ENCODE measurements at places on chromosomes 5 and 9.

DNA sequence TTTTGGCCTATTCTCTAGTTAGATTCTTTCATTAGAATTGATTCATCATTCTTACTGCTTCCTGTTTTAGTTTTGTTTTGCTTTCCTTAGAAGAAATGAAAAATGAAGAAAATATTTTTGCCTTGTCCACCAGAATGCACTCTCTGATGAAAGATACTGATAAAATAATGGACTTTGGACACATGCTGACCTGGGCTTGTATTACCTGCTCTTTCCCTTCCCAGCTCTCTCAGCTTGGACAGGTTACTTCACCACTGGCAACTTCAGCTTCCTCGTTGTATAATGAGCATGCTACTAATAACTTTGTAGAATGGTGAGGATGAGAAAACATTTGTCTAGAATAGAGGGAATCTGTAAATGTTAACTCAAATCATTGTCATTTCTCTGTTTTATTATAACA is 1468.1 kb upstream of the WWC1 start:
- DNase-seq: no peak

GRCh38 chr9:71096421-71097108 is 24.9 kb downstream of the TRPM3 start:
- DNase-seq: no peak

DNA sequence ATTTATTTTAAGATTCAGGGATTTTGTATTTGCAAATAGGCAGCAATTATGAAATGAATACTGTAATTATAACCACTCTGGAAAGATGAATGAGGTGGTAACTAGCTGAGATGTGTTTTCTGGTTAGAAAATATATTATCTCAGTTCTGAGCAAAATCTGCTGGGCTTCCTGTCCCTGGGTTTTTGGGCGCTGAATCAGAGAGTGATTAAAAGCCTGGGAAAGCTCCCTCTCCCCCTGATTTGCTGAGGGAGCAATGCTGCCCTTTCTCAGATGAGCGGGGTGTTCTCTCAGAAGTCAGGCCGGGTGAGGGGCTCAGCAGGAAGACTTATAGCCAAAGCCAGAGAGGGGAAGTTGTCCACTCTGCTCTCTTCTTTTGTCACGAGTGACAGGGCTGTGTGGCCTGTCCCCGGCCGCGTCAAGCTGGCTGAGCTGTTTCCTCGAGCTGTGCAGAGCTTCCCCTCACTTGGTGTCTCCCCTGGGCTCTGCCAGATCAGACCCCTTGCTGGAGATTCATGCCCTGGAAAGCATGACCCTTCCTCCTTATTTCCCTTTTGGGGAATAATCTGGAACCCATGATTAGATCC is 39.8 kb upstream of the PITX1 start:
- DNase-seq: no peak

DNA sequence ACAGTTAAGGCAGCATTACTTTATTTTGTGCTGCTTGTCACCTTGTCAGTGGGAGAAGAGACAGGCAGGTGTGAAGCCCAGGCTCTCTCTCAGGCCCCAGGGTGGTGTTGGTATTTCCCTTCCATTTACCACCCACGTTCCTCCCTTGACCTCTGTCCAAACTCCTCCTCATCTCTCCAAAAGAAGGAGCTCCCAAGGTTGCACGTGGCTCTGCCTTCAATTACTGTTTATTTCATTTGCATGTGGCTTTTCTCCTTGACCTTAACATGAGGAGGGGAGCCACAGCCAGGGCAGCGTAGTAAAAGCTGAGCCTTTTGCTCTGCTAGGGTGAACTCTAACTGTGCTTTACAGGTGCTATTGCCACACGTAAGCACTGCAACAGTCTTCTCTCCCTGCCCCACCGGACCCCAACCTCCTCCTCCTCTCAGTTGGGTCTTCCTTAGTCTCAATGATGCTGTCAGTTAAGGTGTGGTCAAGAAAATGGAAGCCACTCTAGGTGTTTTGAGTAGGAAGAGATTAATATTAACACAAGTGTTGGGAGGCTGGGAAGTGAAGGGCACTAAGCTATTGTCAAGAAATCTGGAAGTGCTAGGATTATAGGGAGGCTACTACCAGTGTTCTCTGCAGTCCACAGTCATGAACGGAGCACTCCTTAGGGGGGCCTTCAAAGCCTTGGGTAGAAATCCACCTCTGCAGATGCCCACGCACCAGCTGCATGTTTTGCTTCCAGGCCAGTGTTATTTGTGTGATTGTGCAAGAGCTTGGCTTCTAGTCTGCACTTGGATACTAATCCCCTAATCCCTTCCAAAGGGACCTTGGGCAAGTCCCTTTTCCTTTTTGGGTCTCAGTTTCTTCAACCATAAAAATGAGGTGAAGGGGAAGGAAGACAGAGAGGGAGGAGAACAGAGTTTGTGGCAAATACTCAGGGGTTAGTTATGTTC is 3.9 kb upstream of the ALDH1B1 start:
- no peak for DNase-seq

DNA sequence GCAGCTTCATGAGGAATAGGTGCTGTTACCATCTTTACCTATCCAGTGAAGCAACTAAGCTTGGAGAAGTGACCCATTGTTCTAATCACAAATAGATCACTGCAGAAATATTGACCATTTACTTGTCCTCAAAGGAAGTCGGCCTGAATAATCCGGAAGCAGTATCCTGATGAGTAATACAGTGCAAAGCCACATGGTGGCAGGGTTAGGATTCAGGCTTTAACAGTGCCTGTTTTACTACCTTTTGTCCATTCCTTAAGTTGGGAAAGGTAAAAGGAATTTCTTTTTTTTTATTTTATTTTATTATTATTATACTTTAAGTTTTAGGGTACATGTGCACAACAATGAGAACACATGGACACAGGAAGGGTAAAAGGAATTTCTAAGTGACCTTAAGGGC is 336.3 kb downstream of the KDM4C start:
- no peak for DNase-seq

DNA sequence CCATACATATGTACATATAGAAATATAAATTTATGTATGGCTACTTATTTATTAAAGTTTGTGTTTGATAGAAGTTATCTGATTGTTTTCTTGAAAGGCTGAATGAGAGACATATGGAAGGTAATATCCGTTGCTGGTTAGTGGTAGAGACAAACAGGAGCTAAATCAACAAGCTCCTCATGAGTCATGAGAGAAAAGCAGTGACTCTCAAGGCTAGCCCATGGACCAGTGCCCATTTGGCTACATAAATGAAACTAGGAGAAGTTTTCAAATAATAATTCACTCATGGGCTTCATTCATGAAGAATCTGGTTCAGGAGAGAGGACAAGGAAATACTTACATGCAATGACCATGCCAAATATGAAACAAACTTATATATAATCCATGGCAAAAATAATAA is 504.5 kb upstream of the ITGA1 start:
- DNase-seq: no peak

DNA sequence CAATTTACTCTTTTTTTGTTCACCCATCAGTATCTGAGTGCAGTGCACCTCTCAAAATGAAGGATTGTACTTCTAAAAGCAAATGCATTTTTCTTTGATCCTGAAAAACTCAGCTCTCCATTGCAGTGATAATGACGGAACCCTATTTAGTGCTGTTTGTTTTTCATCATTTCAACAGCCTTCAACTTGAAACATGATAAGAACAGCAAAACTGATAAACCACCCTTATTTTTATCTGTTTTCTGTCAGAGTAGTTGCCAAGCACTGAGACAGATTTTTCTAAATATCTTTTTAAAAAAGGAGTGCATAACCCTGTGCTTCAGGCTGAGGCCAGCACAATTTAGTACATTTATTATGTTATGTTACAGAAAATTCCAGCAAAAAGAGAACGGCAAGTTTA is 549.8 kb upstream of the DMAC1 start:
- DNase-seq: no peak

GRCh38 chr5:159965031-159965837 is 43.7 kb upstream of the TTC1 start:
- peak; percentile 66 for DNase-seq

DNA sequence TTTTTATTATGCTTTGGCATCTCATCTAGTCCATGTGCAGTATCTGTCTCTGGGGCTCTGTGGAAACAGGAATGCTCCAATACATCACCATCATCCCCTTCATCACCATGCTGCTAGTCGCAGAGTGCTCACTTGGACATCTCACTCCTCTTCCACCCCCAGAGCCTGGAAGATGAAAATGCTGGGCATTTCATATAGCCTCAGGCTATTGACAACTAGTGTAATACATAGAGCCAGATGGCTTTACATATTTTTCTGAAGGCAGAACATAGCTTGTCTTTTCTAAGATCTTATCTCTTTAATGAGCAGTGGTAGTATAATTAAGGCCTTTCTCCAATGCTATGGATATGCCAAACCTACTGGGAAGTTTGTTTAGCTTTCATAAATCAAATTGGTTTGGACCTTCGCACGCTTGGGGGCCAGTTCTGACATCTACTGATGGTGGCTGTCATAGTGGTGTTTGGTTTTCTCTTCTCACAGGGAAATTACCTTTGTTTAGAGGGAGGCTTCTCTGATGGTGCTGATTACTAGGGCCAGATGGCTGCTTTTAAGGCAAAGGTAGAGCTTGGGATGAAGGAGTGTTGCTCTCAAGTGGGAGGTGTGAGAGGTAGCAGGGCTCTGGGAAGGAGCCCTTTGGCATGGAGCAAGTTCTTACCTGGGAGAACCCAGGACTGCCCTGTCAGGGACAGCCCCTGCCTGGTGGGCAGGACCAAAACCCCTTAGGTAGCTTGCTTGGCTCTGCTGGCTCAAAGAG is 63.1 kb upstream of the CXCL14 start:
- DNase-seq: no peak

DNA sequence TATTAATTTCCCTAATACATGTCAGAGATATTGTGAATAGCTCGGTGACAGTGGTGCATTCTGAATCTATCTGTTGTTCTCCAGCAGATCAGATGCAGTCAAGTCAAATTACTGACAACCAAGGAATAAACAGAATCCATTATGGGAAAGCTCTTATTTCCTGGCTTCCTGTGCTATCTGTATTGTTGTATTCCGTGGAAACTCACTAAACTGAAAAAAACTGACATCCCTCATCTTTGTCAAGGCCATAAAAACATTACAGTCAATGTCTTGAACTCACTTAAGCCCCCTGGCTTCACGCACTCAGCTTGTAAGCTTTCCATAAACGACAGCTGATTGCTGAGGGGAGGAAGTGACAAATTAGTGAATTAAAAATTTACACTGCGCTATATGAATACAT is 245.9 kb downstream of the CTNND2 start:
- no peak for DNase-seq

- peak; percentile 51 for DNase-seq
These were observed 1.1 kb downstream of the VLDLR start for GRCh38 chr9:2622461-2623287.
